ENCODE measurements at places on chromosomes 7 and 10. TPM values are rescaled to one million over a fixed set of nuclear protein-coding genes. Genes with fewer than 3 reads are reported as not detected.

GPR15LG gene
- not detected for total RNA-seq

PNLIP gene
- not detected for total RNA-seq

IQUB gene
- 2.1 TPM for total RNA-seq

IDI2 gene
- total RNA-seq = not detected

CABCOCO1 gene
- 1.0 TPM for total RNA-seq

RRP12 gene
- total RNA-seq = 34.7 TPM

ADCYAP1R1 gene
- 0.99 TPM for total RNA-seq

INA gene
- total RNA-seq = 3.4 TPM

CUBN gene
- total RNA-seq = 0.75 TPM

GNGT1 gene
- total RNA-seq = not detected

TPST1 gene
- 38.3 TPM for total RNA-seq

SLC26A4 gene
- total RNA-seq = 0.76 TPM

GIMAP4 gene
- total RNA-seq = 0.33 TPM

SLC16A12 gene
- total RNA-seq = 0.21 TPM

DIP2C gene
- 13.7 TPM for total RNA-seq

UTF1 gene
- total RNA-seq = 1.9 TPM

TRPV6 gene
- 2.7 TPM for total RNA-seq

All from endodermal cell (in vitro differentiated cells).